Prostate gland (tissue), 2 donors: ENCODE measurements at places on chromosomes 5 and 9.

GRCh38 chr9:14240537-14240936 lies 73.4 kb downstream of the NFIB start:
- no peak for DNase-seq
- H3K4me3 ChIP-seq = no peak overlapping the region
- H3K36me3 ChIP-seq = no peaks in the 10 kb centered on the region
- no peaks in the 10 kb centered on the region for H3K27me3 ChIP-seq

DNA sequence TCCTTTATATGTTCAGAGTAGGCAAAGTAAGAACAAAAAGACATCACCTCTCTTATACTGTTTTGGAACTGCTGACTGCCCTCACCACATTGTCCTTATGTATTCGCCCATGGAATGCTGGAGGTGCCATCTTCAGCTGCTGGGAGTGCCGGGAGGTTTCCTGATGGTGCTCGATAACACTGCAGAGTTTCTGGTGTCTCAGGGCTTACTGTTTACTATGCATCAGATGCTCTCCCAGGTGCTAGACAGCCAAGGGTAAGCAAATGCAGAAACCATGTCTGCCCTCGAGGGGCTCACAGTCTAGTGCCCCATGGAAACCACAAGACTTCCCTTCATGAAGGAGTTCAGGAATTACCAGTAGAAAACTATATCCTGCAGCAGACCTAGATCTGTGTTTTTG lies 70.1 kb upstream of the SMIM23 start:
- no peaks in the 10 kb centered on the region for H3K36me3 ChIP-seq
- no peak overlapping the region for H3K27ac ChIP-seq
- H3K27me3 ChIP-seq = no peaks in the 10 kb centered on the region
- no peak overlapping the region for H3K4me3 ChIP-seq
- DNase-seq = no peak

DNA sequence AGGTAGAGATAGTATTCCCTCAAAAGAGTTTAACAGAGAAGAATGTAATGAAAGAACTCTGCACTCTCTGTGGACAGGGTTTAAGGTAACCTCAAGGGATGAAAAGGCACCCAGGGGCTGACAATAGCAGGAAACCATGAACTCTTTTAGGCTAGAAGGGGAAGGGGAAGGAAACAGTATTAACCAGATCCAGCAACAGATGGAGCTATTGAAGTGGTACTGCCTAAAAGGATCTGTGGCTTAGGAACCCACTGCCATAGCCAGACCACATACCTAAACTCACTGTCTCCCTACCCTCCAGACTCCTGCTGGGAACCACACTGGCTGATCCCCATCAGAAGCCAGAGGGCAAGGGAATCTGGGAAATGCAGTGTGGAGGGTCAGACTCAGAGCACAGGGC lies 35.5 kb downstream of the PLGRKT start:
- no peaks in the 10 kb centered on the region for H3K4me1 ChIP-seq
- no peak overlapping the region for H3K27ac ChIP-seq
- H3K36me3 ChIP-seq = no peaks in the 10 kb centered on the region
- H3K27me3 ChIP-seq = no peaks in the 10 kb centered on the region
- no peak for DNase-seq
- no peak overlapping the region for H3K4me3 ChIP-seq

GRCh38 chr5:80389580-80389979 lies 18.3 kb upstream of the ZFYVE16 start:
- H3K4me1 ChIP-seq = no peaks in the 10 kb centered on the region
- no peak overlapping the region for H3K4me3 ChIP-seq
- H3K27ac ChIP-seq = no peak overlapping the region
- no peak for DNase-seq
- H3K27me3 ChIP-seq = no peaks in the 10 kb centered on the region

GRCh38 chr9:107274953-107275422 lies 8.1 kb upstream of the RAD23B start:
- H3K4me1 ChIP-seq = no peaks in the 10 kb centered on the region
- H3K27ac ChIP-seq = no peak overlapping the region
- DNase-seq = no peak

GRCh38 chr5:181187500-181188213 lies 17.3 kb downstream of the TRIM7 start:
- H3K4me1 ChIP-seq = no peaks in the 10 kb centered on the region
- peak; percentile 74 for DNase-seq
- H3K27me3 ChIP-seq = no peaks in the 10 kb centered on the region
- H3K27ac ChIP-seq = peak overlapping the region; percentile 95
- H3K4me3 ChIP-seq = peak overlapping the region; percentile 90
- no peaks in the 10 kb centered on the region for H3K36me3 ChIP-seq

DNA sequence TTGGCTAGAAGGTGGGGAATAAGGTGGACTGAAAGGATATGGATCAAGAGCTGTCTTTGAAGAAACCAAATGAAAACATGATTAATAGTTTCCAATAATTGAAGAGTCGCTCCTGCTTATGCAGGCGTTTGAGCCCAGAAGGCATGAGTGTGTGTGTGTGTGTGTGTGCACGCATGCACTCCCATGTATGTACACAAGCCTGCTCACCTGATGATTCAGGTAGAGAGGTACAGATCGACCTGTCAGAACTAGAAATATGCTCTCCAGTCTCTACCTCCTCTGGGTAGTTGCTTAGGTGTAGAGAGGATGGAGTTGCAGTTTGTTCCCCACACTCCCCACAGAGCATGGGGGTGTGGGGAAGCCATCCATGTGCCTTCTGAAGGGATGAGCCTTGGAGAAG lies 1.1 kb upstream of the FGF1 start:
- no peak overlapping the region for H3K27ac ChIP-seq
- H3K27me3 ChIP-seq = no peaks in the 10 kb centered on the region
- no peaks in the 10 kb centered on the region for H3K4me1 ChIP-seq
- no peak for DNase-seq
- H3K4me3 ChIP-seq = no peak overlapping the region

DNA sequence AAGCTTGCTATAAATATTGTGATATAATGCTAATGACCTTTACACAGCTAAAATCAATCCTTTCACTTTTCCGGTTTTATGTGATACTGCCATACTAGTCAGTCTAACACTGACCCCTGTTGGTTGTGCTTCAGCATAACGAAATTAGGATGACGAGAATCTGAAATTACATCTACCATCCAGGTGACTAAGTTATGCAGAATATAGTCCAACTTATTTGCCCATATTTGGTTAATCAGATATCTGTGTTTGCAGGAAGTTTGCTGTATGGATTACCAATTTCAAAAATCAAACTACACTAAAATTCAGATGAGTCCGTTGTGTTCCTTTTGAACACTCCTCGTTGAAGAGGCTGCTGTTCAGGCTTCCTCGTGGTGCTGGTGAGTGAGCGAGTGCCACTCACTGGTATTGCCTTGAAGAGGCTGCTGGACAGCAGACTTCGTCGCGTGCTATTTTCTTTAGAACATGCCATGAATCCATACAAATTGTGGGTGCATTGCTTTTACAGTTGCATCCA lies 32.5 kb downstream of the TENT4A start:
- H3K36me3 ChIP-seq = no peaks in the 10 kb centered on the region
- H3K4me3 ChIP-seq = no peak overlapping the region
- H3K4me1 ChIP-seq = no peaks in the 10 kb centered on the region

DNA sequence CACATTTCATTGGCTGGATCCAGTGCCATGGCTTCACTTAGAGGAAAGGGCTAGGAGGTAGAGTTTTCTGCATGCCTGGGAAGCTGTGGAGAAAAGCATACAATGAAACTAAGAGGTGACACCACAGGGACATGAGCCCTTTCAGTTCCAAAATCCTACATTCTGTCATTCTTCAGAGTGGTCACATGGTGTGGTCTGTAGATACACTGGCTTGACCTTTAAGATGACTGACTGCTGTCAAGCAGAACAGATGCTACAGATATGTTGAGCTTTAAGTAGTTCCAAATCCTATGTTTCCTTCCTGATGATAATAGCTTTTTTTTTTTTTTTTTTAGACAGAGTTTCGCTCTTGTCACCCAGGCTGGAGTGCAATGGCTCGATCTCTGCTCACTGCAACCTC lies 26.2 kb downstream of the DMRT3 start:
- no peak overlapping the region for H3K4me3 ChIP-seq
- H3K36me3 ChIP-seq = no peaks in the 10 kb centered on the region
- H3K27ac ChIP-seq = no peak overlapping the region
- DNase-seq = no peak

DNA sequence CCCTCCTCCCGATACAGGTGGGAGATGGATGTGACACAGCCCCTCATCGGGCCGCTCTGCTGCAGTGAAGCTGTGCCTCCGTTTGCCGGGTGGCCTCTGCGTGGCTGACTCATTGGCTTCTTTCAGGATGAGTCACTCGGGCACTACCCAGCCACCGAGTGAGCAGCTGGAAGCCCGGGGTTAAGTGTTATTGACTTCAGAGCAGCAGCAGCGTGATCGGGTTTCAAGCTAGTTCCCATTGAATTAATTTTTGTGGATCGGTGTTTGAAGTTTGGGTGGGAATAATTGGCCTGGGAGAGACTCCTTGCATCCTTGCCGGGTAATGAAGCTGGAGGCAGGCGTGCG lies 266.4 kb upstream of the IRX4 start:
- no peaks in the 10 kb centered on the region for H3K27me3 ChIP-seq
- no peaks in the 10 kb centered on the region for H3K4me1 ChIP-seq
- H3K36me3 ChIP-seq = no peaks in the 10 kb centered on the region
- no peak overlapping the region for H3K27ac ChIP-seq
- DNase-seq = no peak

GRCh38 chr5:149969181-149969930 lies 8.8 kb downstream of the SLC26A2 start:
- no peaks in the 10 kb centered on the region for H3K27me3 ChIP-seq
- DNase-seq = no peak
- H3K27ac ChIP-seq = no peak overlapping the region
- H3K36me3 ChIP-seq = no peaks in the 10 kb centered on the region
- no peaks in the 10 kb centered on the region for H3K4me1 ChIP-seq
